ENCODE measurements at places on chromosomes 11 and 22.
A peak's percentile ranks its signal among the peaks of the same experiment; 100 is the strongest.

- peak; percentile 61 for DNase-seq
Observed at GRCh38 chr11:102007567-102008437, 39.4 kb upstream of the CFAP300 start.

DNA sequence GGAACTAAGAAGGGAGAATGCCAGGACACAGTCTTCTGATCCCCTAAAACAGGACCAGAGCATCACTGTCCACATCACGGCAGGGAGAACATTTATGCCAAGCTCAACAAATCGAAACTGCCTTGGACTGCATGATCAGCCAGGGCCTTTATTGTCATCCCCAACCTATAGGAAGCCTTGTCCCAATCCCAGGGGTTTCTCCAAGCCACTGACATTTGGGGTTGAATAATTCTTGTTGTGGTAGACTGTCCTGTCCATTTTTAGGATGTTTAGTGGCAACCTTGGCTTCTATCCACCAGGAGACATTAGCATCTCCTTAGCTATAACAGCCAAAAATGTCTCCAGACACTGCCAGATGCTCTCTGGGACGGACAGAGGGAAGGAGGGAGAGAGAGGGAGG is 37.1 kb downstream of the RPL27A start:
- DNase-seq: no peak

- DNase-seq: no peak
Observed at GRCh38 chr11:125465255-125465654, 30.8 kb downstream of the FEZ1 start.

GRCh38 chr11:63240791-63241379 is 2.5 kb downstream of the SLC22A25 start:
- no peak for DNase-seq

DNA sequence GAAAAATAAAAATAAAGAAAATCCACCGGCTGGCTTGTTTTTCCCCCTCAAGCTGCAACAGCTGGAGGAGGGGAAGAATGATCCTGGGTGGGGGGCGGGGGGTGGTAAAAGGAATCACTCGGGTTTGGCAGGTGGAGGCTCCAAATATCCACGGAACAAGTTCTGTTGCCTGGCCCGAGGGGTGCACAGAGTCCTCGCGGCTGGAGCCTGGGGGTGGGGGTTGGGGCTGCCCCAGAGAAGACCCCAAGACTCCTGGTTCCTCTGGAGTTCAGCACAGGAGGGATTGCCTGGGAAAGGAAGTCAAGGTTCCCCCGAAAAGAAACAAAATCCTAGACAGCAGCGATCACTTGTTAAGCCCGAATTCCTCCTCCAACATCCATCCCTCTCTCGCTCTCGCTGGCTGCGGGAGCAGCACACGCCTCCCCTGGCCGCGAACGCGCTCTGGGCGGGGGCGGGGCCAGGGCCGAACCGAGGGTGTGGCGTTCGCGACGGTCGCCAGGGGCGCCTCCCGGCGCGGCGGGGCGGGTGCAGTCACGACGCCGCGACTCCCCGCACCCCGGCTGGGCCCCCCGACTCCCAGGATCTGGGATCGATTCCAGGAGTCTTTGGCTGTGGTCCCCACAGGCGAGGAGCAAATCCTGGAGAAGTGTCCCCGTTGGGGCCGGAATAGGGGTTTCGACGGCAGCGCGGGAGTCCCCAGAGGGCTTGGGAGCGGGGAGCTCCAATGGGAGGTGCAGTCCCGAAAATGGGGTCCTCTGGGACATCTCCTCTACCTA is at the start of gene KCNA4:
Gene KCNA4 (minus strand): TSS at position 443 of the 776 bp plus-strand sequence. CDS start 4,352 bp downstream, outside the sequence.
- no peak for DNase-seq

- no peak for DNase-seq
Observed at GRCh38 chr22:48701296-48702030, 1126.2 kb downstream of the BRD1 start.

GRCh38 chr11:9955391-9955790 is 291.5 kb downstream of the SWAP70 start:
- no peak for DNase-seq

- DNase-seq: no peak
Observed at GRCh38 chr22:49848690-49849160, 4.9 kb upstream of the ZBED4 start.

- DNase-seq: no peak
Observed at GRCh38 chr22:30941363-30941740, 27.2 kb downstream of the MORC2 start.

- DNase-seq: no peak
Observed at GRCh38 chr22:45200860-45201511, 37.3 kb downstream of the NUP50 start.

DNA sequence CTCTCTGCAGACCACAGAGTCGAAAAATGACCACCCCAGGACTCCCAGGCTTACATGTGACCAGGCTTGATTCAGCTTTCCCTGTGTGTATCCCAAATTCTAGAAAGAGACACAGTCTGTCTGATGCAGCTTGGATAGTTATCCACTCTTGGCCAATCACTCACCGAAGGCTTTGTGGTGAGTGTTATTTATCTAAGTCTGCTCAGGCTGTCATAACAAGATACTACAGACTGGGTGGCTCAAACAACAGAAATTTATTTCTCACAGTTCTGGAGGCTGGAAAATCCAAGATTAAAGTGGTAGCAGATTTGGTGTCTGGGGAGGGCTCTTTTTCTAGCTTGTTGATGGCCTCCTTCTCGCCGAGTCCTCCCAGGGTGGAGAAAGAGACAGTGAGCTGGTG is 63.2 kb downstream of the ZBTB16 start:
- DNase-seq: no peak

GRCh38 chr11:79437981-79438630 is 2.7 kb downstream of the TENM4 start:
- no peak for DNase-seq

GRCh38 chr11:8342821-8343681 is 79.4 kb upstream of the LMO1 start:
- no peak for DNase-seq

DNA sequence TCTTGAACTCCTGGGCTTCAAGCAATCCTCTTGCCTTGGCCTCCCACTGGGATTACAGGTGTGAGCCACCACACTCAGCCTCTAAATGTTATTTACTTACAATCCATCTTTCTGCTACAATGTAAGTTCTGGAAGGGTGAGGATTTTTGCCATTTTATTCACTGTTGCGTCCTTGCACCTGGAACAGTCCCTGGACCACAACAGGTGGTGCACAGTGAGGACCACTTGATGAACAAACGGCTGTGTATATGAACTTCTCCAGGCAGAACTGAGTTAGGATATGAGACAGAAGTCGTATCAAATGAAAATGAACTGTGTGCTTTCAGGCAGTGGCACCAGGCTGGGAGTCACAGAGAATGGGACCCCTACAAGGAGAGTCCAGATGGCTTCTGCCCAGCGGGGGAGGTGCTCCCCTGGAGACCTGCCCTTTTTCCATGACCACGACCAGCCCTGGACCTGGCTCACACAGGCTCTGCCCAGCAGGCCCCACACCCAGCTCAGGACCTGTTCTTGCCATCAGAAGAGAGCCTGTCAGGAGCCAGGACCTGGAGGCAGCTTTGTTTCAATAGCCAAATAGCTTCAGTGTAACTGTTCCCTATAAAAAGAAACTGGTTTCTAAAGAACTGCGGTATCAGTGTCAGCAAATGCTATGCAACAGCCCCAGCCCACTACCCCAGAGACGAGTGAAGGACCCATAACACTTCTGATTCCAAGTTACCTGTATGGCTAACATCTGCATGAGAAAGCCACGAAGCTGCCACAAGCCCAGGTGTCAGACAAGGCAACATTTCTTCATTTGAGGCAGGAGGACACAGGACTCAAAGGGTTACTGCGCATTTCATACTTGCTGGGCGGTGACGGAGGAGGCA is 104.9 kb downstream of the MICAL3 start:
- DNase-seq: no peak

GRCh38 chr11:74971424-74971823 is 17.3 kb upstream of the NEU3 start:
- DNase-seq: no peak

GRCh38 chr11:124863137-124863825 is 2.0 kb upstream of the ROBO3 start:
- DNase-seq: no peak

GRCh38 chr22:24404561-24405275 is 22.7 kb upstream of the ADORA2A start:
- DNase-seq: no peak

GRCh38 chr11:129842138-129842537 is 26.5 kb downstream of the TMEM45B start:
- DNase-seq: no peak

- DNase-seq: no peak
Observed at GRCh38 chr22:37089434-37089833, 20.1 kb downstream of the TMPRSS6 start.

GRCh38 chr11:117725048-117725734 is 71.8 kb downstream of the DSCAML1 start:
- DNase-seq: no peak

GRCh38 chr11:6596239-6596877 is 7.1 kb downstream of the RRP8 start:
- DNase-seq: no peak

GRCh38 chr22:39384750-39385480 is 14.7 kb upstream of the TAB1 start:
- peak; percentile 13 for DNase-seq

DNA sequence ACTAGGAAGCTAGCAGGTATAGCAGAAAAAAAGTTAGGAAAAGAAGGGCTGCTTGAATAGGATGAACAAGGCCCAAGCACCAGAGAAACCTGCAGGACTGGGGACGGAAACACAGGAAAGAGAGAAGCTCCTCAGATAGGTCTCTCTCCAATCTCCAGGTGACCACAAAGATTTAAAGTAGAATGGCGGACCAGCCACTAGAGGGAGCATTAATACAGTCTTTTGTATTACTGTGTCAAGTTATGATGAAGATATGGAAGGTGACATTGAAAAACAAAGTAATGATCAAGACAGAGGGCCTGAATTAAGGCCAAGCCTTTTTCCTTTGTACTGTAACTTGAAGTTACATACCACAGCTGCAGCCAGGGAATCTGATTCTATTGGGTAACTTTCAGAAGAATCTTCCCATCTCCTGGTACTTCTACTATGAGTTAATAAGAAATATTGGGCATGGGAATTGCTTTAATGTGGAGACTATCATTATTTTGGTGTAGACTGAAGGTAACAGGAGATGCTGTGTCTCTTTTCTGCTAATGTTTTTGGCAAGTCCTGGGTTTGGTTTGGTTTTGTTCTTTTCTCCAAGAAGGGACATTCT is 33.8 kb downstream of the OR2AG2 start:
- peak; percentile 58 for DNase-seq

DNA sequence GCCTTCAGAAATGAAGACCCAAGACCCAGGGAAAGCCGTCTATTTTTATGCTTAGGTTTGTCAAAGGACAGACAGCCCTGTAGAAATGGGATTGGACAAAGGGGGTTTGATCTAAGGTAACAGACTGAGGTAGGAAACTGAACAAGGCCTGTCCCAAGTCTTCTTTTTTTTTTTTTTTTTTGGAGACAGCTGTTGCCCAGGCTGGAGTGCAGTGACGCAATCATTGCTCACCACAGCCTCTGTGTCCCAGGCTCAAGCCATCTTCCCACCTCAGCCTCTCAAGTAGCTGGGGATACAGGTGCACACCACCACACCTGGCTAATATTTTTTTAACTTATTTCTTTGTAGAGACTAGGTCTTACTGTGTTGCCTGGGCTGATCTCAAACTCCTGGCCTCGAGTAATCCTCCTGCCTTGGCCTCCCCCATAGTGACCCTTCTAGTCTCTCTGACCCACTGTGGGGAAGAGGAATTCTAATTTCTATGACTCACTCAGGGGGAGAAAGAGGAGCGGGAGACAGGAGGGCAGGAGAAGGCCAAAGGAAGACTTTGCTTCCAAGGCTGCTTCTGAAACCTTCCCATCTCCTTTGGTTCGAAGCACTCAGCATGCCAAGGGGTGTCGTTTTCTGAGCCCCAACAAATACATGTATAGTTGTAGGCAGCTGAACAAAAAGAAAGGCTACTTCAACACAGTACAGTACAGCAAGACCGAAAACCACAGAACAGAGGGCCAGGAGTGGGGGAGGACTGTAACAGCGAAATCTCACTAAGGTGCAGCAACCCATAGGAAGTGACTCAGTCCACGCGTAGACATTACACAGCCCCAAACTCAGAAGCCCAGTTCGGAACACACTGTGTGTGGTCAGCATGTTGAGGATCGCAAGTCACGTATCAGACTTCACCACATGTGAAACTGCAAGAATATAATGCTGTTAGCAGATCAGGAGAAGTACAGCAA is 872 bp downstream of the TMA7B start:
- peak; percentile 82 for DNase-seq

- DNase-seq: no peak
Observed at GRCh38 chr11:67483831-67484665, 1.2 kb downstream of the AIP start.

DNA sequence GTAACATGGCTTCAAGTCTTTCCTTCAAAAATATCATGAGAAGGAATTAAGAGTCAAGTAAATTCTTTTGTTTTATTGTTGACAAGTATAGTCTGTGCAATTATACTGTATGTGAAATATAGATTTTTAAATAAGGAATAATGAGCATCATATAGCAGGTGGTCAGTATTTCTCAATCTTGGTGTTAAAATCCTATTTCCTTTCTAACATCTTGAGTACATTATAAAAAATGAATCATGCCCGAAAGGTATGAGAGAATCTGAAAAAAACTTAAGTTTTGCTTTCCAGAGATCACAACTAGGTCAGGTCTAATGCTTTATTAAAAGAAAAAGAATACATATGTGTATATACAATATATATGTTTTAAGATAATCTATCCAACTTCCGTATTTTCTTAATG is 53.1 kb downstream of the KIF18A start:
- DNase-seq: no peak

GRCh38 chr22:46180370-46181137 is 30.2 kb downstream of the PPARA start:
- DNase-seq: no peak

DNA sequence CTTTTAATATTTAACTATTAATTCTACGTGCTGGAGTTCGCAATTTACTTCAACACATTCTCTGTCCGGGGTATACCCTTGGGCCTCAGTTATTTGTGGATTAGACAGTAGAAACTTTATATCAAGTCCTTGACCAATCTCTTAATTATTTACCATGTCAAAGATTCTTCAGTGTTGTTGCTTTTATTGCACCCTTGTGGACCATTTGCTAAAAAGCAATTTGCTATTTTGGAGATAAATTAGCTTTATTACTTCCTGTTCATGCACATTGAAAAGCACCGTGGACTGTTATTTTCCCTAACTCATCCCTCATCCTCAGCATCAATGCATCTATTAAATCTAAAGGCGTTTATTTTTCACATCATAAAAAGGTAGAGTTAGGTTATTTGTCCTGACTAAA is 609.9 kb downstream of the CNTN5 start:
- no peak for DNase-seq

GRCh38 chr11:33507967-33508366 is 192.7 kb downstream of the C11orf91 start:
- no peak for DNase-seq

DNA sequence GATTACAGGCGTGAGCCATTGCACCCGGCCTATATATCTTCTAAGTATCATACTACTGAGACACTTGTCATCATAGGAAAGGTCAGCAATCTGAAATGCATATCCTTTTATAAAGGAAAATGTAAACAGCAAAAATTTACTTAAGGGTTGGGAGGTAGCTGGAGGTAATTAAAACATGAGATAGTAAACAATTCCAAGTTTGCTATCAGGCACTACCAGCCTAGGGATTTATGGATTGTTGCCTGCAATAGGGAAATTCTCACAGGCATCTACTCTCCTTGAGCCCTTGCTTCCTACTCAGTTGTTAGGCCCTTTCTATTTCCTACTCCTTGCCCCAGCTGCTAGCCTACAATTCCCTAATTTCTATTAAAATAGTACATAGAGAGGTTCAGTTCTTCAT is 16.1 kb downstream of the PGR start:
- DNase-seq: no peak

- DNase-seq: no peak
Observed at GRCh38 chr22:31561970-31562369, 65.6 kb downstream of the SFI1 start.
